Tibial nerve (tissue), 4 donors: ENCODE measurements at places on chromosomes 13 and 19. TPM values are rescaled to one million over a fixed set of nuclear protein-coding genes. Genes with fewer than 3 reads are reported as not detected.

GRCh38 chr19:10149427-10149826, 29.7 kb upstream of the EIF3G start:
- no peaks in the 10 kb centered on the region for H3K4me1 ChIP-seq
- H3K4me3 ChIP-seq: no peak overlapping the region
- H3K36me3 ChIP-seq: no peaks in the 10 kb centered on the region
- DNase-seq: no peak
- H3K27me3 ChIP-seq: no peaks in the 10 kb centered on the region

DNA sequence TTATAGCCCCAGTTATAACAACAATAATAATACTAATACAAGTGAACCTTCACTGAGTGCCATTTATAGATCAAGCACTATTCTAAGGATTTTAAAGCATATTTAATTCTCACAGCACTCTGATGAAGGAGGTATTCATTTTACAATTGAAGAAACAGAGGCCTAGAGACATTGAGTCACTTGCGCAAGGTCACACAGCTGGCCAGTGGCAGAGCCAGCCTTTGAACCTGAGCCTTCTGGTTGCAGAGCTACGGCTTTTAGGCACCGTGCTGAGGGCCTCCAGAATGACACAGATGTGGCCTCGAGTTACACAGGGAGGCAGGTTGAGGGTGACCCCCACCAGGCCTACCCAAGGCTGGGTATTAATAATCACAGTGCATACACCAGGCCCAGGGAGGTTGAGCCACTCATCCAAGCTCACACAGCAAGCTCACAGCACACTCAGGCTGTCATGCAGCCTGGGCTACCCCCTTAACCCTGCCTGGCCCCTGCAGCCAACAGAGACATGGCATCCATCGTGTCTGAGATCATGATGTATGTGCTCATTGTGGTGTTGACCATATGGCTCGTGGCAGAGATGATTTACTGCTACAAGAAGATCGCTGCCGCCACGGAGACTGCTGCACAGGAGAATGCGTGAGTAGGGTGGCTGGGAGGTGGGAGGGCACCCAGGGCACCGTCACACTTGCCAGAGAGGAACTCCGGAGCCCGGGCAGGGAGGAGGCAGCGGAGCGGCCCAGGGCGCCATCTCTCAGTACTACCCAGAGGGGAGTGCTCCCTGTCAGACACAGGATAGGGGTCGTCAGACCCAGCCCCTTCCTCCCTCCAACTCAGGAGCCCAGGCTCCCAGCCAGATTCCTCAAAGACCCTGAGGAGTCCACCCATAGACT, 2.7 kb upstream of the HPN start:
- H3K27me3 ChIP-seq: no peaks in the 10 kb centered on the region

DNA sequence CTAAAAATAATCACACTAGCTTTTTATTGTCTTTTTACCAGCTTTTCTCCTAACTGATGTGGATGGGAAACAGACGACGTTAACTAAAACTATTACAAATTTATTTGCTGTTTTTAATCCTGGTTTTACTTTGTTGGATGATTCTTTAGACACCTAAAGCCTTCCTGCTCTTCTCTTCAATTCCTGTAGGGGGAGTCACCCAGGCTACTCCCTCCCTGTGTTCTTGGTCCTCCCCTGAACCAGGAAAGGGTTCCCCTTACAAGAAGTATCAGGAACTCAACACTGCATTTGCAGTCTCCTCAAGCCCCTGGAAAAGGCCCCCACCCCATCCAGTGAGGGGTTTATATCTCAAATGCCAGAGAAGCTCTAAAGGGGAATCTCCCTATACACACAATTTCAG, 206.1 kb downstream of the SUCLA2 start:
- no peak for DNase-seq
- H3K4me1 ChIP-seq: no peaks in the 10 kb centered on the region
- no peaks in the 10 kb centered on the region for H3K27me3 ChIP-seq
- no peak overlapping the region for H3K27ac ChIP-seq
- no peaks in the 10 kb centered on the region for H3K36me3 ChIP-seq

DNA sequence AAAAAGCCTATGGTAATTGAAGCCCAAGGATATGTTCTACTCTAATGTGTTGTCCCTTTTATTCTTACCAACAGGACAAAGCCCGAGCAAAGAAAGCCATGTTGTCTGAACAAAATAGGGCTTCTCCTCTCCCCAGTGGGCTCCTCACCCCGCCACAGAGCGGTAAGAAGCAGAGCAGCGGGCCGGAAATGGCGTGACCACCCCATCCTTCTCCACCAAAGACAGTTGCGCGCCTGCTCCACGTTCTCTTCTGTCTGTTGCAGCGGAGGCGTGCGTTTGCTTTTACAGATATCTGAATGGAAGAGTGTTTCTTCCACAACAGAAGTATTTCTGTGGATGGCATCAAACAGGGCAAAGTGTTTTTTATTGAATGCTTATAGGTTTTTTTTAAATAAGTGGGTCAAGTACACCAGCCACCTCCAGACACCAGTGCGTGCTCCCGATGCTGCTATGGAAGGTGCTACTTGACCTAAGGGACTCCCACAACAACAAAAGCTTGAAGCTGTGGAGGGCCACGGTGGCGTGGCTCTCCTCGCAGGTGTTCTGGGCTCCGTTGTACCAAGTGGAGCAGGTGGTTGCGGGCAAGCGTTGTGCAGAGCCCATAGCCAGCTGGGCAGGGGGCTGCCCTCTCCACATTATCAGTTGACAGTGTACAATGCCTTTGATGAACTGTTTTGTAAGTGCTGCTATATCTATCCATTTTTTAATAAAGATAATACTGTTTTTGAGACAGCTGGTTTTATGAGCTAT, 12.0 kb downstream of the CCNE1 start:
- H3K4me3 ChIP-seq: no peak overlapping the region
- no peaks in the 10 kb centered on the region for H3K27me3 ChIP-seq
- no peaks in the 10 kb centered on the region for H3K4me1 ChIP-seq
- DNase-seq: no peak
- no peaks in the 10 kb centered on the region for H3K36me3 ChIP-seq

DNA sequence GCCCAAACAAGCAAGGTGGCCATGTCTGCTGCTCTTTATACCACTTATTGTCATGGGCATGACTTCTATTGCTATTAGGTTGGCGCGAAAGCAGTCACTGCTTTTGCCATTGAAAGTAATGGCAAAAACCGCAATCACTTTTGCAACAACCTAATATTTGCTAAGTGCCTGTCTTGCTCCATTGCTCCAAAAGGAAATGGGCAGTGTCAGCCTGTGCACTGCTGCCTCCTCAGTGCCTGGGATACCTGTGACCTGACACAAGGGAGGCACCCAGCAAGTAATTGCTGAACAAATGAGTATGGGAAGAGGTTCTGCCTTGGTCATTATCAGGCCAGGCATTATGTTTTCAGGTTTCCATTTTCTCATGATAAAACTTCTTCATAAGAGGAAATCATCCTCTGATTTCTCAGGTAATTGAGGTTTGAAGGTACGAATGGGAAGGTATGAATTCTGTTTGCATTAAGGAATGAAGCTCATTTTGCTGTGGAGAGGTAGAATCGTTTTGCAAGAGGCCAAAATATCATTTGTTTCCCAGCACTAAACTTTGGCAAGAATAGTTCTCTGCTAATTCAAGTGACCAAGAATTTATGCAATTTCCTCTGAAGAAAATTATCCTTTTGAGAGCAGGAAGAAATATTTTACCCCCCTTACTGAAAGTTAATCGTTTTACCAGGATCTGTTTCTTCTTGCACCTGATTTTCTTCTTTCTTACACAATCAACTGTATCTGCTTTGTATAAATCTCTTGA, 128.4 kb upstream of the SPRY2 start:
- H3K27ac ChIP-seq: peak overlapping the region; percentile 72
- DNase-seq: no peak
- H3K36me3 ChIP-seq: no peaks in the 10 kb centered on the region

GRCh38 chr19:18666317-18666716, 17.2 kb upstream of the CRTC1 start:
- H3K27me3 ChIP-seq: no peaks in the 10 kb centered on the region
- no peak overlapping the region for H3K4me3 ChIP-seq
- peak overlapping the region; percentile 56 for H3K27ac ChIP-seq
- H3K4me1 ChIP-seq: peaks cover 21% of the 10 kb centered on the region

The AP1M2 gene
- total RNA-seq: not detected
